ENCODE measurements at places on chromosomes 5 and 9. TPM values are rescaled to one million over a fixed set of nuclear protein-coding genes. Genes with fewer than 3 reads are reported as not detected.

Gene CMYA5
- 0.05 TPM for total RNA-seq

Gene FOXD4L3
- total RNA-seq = not detected

Gene IFNB1
- not detected for total RNA-seq

Gene PLPP7
- total RNA-seq = 6.0 TPM

Gene ARID3C
- total RNA-seq = 0.51 TPM

Gene CCIN
- under 0.01 TPM for total RNA-seq

Gene ROPN1L
- total RNA-seq = 0.68 TPM

Gene HMGCS1
- total RNA-seq = 57.5 TPM

Gene LTC4S
- 0.85 TPM for total RNA-seq

Gene GARIN3
- not detected for total RNA-seq

Gene C5orf52
- not detected for total RNA-seq

Gene MPDZ
- 130 TPM for total RNA-seq

Gene OR1J2
- total RNA-seq = not detected

Gene GPR150
- 0.05 TPM for total RNA-seq

Gene PTGES
- total RNA-seq = 0.51 TPM

Gene TERT
- total RNA-seq = 0.09 TPM

Gene TEK
- total RNA-seq = 119 TPM

Gene RHOBTB3
- 30.3 TPM for total RNA-seq

Measured in dermis blood vessel endothelial cell (primary cell).